ENCODE measurements at places on chromosomes 6 and 20.

DNA sequence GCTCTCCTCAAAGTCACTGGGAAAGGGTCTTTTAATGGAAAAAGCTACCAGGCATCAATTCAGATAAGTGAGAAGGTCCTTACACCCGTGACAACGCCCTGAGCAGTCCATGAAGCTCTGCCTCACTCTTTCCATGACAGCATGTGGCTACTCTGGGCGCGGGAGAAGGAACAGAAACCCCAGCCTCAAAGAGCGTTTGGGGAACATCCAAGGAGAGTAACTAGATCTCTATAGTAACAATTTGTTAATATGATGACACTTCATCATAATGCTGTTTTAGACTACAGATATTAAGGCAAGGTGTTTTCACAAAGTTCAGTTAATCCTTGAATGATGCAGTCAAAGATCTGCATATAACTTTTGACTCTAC, 55.2 kb downstream of the KIF6 start:
- DNase-seq = no peak

DNA sequence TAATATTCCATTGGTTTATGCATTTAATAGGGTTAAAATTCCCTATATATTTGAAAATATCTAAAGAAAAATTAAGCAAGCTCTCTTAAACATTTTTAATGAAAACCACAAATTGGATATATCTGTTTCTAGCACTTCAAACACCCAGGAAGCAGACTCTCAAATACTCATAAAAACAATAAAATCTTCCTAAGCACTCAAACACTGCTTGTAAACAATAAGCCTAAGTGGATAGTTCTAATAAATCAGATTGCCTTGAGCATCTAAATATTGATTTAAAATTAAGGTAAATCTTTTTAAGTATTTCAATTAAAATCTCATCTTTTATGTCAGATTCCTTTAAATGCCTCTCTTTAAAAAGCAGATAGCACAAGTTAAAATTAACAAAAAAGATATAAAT, 254.4 kb downstream of the KCNQ5 start:
- DNase-seq = no peak

DNA sequence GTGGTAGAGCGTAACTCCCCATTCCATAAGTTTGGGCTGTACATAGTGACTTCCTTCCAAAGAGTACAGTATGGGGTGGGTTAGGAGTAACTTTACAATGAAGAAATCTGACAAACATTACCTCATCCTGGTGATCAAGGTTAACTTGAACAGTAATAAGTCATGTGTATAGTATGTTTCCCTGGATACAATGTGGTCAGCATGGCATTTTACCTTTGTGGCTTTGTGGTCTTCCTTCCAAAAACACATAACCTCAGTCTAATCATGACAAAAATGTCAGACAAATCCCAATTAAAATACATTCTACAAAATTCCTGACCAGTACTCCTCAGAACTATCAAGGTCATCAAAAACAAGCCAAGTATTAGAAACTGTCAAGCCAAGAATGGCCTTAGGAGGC, 225.1 kb downstream of the UBE3D start:
- no peak for DNase-seq

- DNase-seq = no peak
Measured at GRCh38 chr20:23744817-23745216, 5.9 kb downstream of the CST1 start.

DNA sequence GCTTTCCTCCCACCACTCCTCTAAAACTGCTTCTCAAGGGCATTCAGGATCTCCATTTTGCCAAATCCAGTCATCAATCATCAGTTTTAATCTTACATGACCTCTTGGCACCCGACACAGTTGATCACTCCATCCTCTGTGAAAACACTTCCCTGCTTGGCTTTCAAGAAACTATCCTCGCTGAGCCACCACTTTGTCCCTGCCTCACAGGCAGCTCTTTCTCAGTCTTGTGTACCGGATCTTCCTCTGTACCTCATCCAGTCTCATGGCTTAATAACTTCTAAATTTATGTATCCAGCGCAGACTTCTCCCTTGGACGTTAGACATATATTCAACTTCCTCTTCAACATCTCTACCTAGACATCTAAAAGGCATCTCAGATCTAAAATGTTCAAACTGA, 89.9 kb downstream of the BTBD9 start:
- no peak for DNase-seq

- DNase-seq = peak; percentile 32
Measured at GRCh38 chr20:50049442-50050026, 63.4 kb downstream of the UBE2V1 start.

DNA sequence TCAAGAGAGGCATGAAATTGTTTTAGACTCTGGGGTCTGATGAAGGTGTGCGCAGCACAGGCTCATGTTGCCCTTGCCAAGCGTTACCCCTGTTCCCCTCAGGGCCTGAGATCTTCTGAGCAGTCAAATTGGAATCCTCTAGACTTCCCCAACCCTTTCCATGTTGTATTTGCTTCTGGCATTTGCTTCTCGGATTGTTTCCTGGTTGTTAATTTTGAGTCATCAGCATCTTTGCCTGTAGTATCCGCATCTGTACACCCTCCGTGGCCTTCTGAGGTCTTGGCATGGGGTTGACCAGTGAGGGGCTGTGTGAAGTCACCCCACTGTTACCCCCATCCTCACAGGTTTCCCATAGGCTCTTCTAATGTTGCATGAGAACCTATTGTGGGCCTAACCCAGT, 40.9 kb downstream of the SLC24A3 start:
- no peak for DNase-seq

GRCh38 chr6:52731719-52732118, 31.6 kb downstream of the GSTA2 start:
- no peak for DNase-seq
